ENCODE measurements at places on chromosomes 7 and 10.

- H3K4me1 ChIP-seq, result no peaks in the 10 kb centered on the region
- H3K4me3 ChIP-seq, result no peak overlapping the region
- peaks cover 74% of the 10 kb centered on the region for H3K27me3 ChIP-seq
- H3K36me3 ChIP-seq, result no peaks in the 10 kb centered on the region
- H3K27ac ChIP-seq, result no peak overlapping the region
- DNase-seq, result no peak
Measured at GRCh38 chr10:8063128-8063908, 8.8 kb downstream of the GATA3 start.

- DNase-seq, result no peak
- H3K4me3 ChIP-seq, result no peak overlapping the region
- H3K36me3 ChIP-seq, result no peaks in the 10 kb centered on the region
- H3K4me1 ChIP-seq, result no peaks in the 10 kb centered on the region
Measured at GRCh38 chr7:123936388-123936787, 11.3 kb downstream of the SPAM1 start.

DNA sequence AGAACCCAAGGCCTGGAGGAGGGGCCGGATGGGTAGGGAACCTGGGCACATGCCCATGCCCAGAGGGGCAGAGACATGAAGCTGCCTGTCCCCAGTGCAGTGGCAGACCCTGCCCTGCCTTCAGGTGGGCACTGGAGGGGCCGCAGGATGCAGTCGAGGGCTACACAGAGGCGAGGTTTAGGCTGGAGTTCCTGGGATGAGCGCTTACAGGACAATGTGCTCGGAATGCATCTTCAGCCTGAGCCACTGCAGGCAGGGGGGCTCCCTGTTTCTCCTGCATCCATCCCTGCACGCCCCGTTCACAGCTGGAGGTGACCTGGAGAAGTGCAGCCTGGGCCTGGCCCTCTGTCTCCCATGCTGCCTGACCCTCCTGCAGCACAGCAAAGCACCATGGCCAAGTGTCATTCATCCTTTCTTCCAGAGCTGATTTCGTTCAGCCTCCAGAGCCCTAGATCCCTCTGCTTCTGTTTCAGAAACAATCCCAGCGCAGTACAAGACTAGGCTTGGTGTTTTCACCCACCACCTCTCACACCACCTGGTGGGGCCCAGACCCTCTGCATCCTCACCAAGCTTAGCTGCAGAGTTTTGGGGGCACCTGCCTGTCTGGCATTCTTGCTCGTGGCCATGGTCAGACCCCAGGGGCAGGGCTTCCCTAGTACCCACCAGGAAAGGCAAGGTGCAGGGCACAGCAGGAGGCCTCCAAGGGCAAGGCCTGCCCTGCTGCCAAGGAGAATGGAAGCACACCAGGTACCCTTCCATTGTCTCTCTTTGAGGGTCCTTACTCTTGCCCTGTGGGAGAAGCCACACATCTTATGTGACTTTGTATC is 311.9 kb downstream of the TCERG1L start:
- peak; percentile 57 for DNase-seq
- H3K36me3 ChIP-seq, result no peaks in the 10 kb centered on the region
- no peak overlapping the region for H3K4me3 ChIP-seq
- H3K4me1 ChIP-seq, result no peaks in the 10 kb centered on the region
- H3K27ac ChIP-seq, result no peak overlapping the region

GRCh38 chr7:48839108-48839507 is 85.2 kb upstream of the CDC14C start:
- no peaks in the 10 kb centered on the region for H3K36me3 ChIP-seq
- no peaks in the 10 kb centered on the region for H3K4me1 ChIP-seq
- no peak for DNase-seq
- no peak overlapping the region for H3K27ac ChIP-seq
- H3K27me3 ChIP-seq, result no peaks in the 10 kb centered on the region

- H3K27ac ChIP-seq, result no peak overlapping the region
- no peaks in the 10 kb centered on the region for H3K36me3 ChIP-seq
- H3K4me1 ChIP-seq, result no peaks in the 10 kb centered on the region
Measured at GRCh38 chr7:4345004-4345403, 337.1 kb upstream of the FOXK1 start.

- no peak overlapping the region for H3K27ac ChIP-seq
- H3K4me1 ChIP-seq, result no peaks in the 10 kb centered on the region
- H3K27me3 ChIP-seq, result no peaks in the 10 kb centered on the region
- H3K36me3 ChIP-seq, result no peaks in the 10 kb centered on the region
- H3K4me3 ChIP-seq, result no peak overlapping the region
Measured at GRCh38 chr7:18940593-18941134, 176.8 kb downstream of the TWIST1 start.

- H3K4me1 ChIP-seq, result peaks cover 33% of the 10 kb centered on the region
- H3K27me3 ChIP-seq, result no peaks in the 10 kb centered on the region
- no peaks in the 10 kb centered on the region for H3K36me3 ChIP-seq
- DNase-seq, result no peak
- H3K4me3 ChIP-seq, result no peak overlapping the region
- no peak overlapping the region for H3K27ac ChIP-seq
Measured at GRCh38 chr10:34670081-34670480, 145.0 kb downstream of the PARD3 start.

DNA sequence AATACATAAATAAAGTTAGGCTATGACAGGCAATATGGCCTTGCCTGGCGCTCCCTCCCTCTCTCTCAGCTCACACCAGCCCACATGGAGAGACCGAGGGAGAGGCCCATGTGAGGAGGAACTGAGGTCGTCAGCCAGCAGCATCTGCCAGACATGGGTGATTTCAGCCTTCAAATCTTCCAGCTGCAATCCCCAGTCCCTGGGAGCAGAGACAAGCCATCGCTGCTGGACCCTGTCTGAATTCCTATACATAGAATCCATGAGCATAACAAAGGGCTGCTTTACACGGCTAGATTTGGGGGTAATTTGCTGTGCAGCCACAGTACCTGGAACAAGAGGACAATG is 35.6 kb downstream of the ANKRD16 start:
- H3K27ac ChIP-seq, result no peak overlapping the region
- DNase-seq, result no peak
- no peaks in the 10 kb centered on the region for H3K27me3 ChIP-seq
- no peaks in the 10 kb centered on the region for H3K4me1 ChIP-seq
- no peak overlapping the region for H3K4me3 ChIP-seq

DNA sequence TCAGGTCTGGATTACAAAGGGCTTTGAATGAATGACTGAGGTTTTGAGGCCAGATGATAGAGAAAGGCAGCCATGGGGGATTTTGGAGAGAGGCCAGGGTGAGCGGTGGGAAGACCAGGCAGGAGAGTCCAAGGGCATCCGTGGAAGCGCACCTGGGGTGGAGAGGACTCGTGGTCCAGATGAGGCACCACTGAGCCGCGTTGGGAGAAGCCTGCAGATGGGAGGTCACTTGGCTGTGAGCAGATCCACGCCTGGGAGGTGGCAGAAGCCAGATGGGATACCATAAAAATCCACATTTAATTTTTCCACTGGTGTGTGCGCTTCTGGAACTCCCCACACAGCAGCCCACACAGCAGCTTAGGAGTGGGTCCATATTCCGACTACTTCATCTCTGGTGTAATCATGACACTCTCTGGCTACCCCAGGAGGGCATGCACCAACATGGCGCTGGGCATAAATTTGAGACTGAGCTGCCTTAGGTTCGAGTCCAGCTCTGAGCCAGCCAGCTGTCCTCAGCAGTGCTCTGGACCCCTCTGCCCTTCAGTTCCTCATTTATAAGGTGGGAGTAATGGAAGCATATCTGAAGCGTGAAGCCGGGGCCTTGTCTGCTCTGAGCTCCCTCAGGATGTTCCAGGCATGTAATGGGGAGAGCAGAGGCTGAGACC is 90.2 kb upstream of the FAM20C start:
- no peaks in the 10 kb centered on the region for H3K27me3 ChIP-seq
- H3K36me3 ChIP-seq, result no peaks in the 10 kb centered on the region
- no peak overlapping the region for H3K27ac ChIP-seq
- H3K4me1 ChIP-seq, result no peaks in the 10 kb centered on the region

DNA sequence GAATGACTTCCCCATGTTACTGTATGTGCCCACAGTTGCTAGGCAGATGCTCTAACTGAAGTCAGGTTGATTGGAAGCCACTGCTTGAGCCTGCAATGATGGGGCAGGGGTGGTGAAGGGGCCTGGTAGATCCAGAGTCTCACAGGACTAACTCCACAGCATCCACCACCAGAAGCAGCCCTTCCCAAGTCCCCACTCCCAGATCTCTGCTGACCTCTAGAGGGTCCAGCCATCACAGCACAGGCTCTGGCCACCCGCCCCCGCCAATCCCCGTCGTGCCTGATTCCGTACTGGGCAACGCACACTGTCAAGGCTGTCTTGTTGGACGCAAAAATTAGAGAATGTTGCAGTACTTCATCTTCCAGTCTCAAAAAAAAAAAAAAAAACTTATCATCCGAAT is 136.8 kb upstream of the PDE1C start:
- no peaks in the 10 kb centered on the region for H3K27me3 ChIP-seq
- DNase-seq, result peak; percentile 89
- H3K4me3 ChIP-seq, result no peak overlapping the region
- H3K36me3 ChIP-seq, result no peaks in the 10 kb centered on the region

DNA sequence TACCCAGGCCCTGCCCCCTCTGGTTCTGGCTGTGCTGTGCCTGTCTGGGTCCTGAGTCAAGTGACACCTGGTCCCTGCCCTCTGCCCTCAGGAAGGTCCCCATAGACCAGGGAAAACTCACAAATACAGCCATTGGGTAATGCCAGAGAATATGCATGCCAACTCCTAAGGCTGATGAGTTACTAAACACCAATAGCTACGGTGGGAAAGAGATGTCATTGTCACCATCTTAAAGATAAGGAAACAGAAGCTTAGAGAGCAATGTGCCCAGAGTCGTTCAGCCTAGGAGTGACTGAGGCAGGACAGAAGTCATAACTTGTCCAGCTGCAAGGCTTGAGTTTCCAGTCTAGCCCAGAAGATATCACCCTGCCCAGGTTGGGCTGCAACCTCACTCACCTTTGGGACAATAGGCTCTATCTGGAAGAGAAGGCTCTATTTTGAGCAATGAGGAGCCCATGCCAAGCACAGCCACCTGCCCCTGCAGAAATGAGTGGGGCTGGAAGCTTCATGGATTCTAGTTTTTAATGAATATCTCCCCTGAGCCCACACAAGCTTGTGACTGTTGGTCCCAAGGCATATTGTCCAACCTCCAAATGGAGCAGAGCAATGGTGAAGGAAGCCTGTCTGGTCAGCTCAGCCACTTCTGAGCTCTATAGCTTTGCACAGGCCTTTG is 42.6 kb downstream of the ZNF273 start:
- H3K4me1 ChIP-seq, result peaks cover 13% of the 10 kb centered on the region
- H3K27me3 ChIP-seq, result peaks cover 20% of the 10 kb centered on the region
- DNase-seq, result no peak

- no peaks in the 10 kb centered on the region for H3K27me3 ChIP-seq
- H3K27ac ChIP-seq, result peak overlapping the region; percentile 72
- peaks cover 26% of the 10 kb centered on the region for H3K4me1 ChIP-seq
- no peak overlapping the region for H3K4me3 ChIP-seq
Measured at GRCh38 chr10:3827266-3827665, 42.3 kb upstream of the KLF6 start.

- DNase-seq, result peak; percentile 55
- peak overlapping the region; percentile 47 for H3K27ac ChIP-seq
- H3K27me3 ChIP-seq, result no peaks in the 10 kb centered on the region
Measured at GRCh38 chr7:28112012-28112411, 68.6 kb downstream of the JAZF1 start.

DNA sequence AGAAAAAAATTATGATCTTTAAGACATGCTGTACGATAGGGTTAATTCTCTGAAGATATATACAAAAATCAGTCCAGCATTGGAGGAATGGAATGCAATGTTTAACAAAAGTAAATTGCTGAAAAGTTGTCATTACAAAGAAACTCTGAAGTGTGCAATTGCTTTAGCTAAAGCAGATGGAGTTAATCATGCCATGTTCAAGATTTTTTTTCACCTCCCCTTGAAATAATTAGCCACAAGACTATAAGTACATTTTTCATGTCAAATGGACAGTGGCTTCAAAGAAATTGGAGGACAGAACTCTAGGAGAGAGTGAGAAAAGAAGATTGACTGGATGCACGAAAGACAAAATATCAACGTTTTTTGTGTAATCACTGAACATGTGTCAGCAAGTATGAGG is 63.1 kb upstream of the MEOX2 start:
- no peaks in the 10 kb centered on the region for H3K27me3 ChIP-seq
- H3K4me1 ChIP-seq, result peaks cover 54% of the 10 kb centered on the region
- DNase-seq, result no peak
- no peak overlapping the region for H3K27ac ChIP-seq

DNA sequence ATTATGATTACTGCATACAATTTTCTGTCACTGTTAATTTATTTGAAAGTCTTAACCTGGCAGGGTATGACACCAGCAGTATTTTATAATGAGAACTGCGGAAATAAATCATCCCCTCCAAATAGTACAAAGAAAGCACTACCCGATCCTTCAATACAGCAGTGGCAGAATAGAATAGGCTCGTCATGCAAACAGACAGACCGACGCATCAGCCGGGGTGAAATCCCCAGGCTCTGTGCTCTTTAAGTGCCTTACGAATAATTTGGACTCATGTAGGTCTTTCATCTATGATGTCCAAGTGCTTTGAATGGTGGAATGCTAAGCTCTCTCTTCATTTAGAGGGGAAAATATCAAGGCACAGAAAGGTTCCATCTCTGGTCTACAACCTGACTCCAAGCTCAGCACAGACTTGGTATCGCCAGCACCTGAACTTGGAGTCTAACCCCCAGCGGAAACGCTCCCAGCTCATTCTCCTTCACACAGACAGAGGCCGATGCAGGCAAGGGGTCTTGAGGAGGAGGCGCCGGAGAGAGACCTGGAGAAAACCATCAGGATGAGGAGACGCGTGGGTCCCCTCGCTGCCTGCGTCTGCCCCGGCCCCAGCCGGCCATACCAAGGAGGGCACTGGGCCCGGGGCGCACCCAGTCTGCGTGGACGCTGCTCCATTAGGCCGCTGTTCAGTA is 568.1 kb upstream of the MKI67 start:
- no peaks in the 10 kb centered on the region for H3K36me3 ChIP-seq
- no peak overlapping the region for H3K4me3 ChIP-seq
- H3K27ac ChIP-seq, result no peak overlapping the region
- H3K27me3 ChIP-seq, result no peaks in the 10 kb centered on the region
- no peaks in the 10 kb centered on the region for H3K4me1 ChIP-seq

- H3K4me1 ChIP-seq, result no peaks in the 10 kb centered on the region
- H3K4me3 ChIP-seq, result no peak overlapping the region
- H3K27ac ChIP-seq, result no peak overlapping the region
- no peak for DNase-seq
- no peaks in the 10 kb centered on the region for H3K36me3 ChIP-seq
- H3K27me3 ChIP-seq, result no peaks in the 10 kb centered on the region
Measured at GRCh38 chr10:52136921-52137320, 177.2 kb upstream of the DKK1 start.

GRCh38 chr10:48496105-48496830 is 108.6 kb downstream of the ARHGAP22 start:
- H3K36me3 ChIP-seq, result no peaks in the 10 kb centered on the region
- no peak overlapping the region for H3K4me3 ChIP-seq
- H3K27ac ChIP-seq, result no peak overlapping the region

GRCh38 chr7:139695051-139695450 is 82.7 kb downstream of the HIPK2 start:
- H3K27ac ChIP-seq, result no peak overlapping the region
- H3K4me3 ChIP-seq, result no peak overlapping the region
- no peaks in the 10 kb centered on the region for H3K27me3 ChIP-seq
- no peak for DNase-seq
- peaks cover 24% of the 10 kb centered on the region for H3K4me1 ChIP-seq
